ENCODE measurements at places on chromosomes 7 and 10.
A peak's percentile ranks its signal among the peaks of the same experiment; 100 is the strongest.

DNA sequence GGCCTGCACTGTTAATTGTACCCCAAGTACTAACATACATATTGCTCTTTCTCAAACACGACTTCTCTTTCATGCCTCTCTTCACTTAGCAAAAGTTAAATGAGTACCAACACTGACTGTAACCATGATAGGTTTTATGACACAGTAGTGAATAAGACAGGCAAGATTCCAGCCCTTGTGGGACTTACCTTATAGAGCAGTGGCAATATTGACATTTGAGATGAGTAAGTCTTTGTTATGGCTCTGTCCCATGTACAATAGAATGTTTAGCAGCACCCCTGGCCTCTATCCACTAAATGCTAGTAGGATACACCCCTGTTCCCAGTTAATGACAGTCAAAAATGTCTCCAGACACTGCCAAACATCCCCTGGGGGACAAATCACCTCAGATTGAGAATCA, 11.9 kb upstream of the COL1A2 start:
- DNase-seq = no peak

GRCh38 chr7:100649826-100650565, 6.3 kb downstream of the ACTL6B start:
- no peak for DNase-seq

DNA sequence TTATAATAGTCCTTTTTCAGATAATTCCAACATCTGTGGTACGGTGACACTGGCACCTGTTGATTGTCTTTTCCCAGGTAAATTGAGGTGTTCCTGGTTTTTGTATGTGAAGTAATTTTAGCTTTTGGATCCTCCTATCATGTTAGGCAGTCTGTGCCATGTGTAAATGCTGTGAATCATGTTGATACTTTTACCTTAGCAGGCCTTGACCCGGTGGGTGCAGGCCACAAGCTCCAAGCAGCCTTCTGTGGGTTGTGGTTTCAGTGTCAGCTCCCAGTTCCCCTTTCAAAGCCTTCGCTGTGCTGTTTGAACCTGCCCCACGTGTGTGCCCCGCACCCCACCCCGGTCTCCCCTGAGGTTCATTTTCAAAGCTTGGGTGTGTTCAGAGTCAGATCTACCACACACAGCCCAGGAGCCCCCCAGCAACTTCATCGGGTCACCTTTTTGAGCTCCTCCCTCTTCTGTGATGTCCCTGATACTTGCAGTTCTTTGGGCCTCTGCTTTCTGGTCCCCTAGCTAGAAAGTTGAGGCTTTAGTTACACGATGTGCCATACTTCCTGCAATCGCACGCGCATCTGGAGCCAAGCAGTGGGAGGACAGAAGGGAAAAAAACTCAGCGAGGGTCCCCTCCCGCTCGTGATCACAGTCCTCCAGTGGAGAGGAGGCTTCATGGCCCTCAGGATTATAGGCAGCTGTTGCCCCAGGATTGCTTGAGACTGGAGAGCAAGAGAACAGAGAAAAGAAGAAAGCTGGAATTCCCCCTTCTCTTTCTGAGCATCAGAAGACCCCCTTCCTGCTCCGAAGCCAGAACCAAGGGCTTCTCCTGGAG, 8.7 kb upstream of the BHLHA15 start:
- DNase-seq = peak; percentile 16

DNA sequence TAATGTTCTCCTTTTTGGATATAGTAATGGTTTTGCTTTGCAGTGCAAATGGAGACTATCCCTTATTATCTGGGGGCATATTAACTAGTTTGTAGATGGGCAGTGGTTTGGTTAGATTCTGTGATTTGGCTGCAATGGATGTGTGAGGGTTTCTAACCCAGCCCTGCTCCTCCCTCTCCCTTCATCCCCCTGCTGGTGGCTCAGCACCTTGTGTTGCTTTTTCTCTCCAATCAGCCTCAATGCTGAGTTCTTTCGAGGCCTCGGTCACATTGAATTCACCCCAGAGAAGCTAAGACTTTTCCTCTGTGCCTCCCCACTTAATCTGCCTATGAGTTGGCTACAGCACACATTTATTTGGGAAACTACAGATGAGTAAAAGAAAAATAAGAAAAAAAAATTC, 120.0 kb downstream of the MALRD1 start:
- no peak for DNase-seq

DNA sequence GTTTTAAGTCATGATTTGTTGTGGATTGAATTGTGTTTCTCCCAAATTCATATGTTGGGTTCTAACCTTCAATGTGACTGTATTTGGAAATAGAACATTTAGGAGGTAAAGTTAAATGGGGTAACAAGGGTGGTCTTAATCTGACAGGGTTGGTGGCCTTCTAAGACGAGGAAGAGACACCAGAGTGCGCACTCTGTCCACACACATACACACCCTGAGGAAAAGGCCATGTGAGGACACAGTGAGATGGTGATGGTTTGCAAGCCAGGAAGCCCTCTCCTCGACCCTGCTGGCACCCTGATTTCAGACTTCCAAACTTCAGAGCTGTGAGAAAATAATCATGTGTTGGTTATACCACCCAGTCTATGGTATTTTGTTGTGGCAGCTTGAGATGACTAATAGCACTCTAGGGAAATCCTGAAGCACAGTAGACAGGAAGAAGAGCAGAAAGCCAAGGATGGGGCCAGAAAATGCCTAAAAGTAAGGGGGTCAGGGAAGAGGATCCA, 28.0 kb upstream of the SEM1 start:
- no peak for DNase-seq

DNA sequence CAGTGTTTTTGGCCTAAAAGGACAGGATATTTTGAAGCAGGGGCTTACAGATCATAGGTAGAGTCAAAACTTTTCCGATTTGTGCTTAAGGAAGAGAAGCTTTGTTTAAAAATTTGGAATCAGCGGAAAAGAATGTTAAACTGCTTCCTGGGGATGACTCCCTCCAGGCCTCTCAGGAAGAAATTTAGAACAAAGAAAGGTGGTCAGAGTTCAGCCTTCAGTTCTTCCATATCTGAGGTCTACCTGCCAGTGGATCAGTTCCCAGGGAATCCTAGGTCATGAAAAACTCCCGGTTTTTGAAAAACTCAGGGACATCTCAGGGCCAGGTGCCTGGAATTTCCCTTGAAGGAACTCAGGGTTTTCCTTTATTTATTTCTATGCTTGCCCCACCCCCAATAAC, 100.3 kb downstream of the MCU start:
- DNase-seq = no peak

GRCh38 chr7:40541336-40541735, 406.5 kb downstream of the SUGCT start:
- no peak for DNase-seq

GRCh38 chr10:124345521-124345920, 73.2 kb downstream of the OAT start:
- DNase-seq = no peak

DNA sequence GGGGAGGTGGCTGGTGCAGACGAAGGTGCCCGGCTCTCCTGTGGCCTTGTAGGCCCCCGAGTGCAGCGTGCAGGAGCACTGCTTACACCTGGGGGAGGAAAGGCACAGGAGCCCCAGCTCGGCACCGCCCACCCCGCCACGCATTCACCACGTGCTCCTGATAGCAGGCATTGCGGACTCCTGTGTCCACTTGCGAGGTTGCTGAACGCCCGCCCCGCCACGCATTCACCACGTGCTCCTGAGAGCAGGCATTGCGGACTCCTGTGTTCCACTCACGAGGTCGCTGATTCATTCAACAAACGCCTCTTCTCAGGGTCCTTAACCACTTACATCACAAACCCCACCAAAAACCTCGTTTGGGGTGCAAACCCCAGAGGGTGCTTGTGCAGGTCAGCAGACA, 13.9 kb downstream of the MICALL2 start:
- no peak for DNase-seq

DNA sequence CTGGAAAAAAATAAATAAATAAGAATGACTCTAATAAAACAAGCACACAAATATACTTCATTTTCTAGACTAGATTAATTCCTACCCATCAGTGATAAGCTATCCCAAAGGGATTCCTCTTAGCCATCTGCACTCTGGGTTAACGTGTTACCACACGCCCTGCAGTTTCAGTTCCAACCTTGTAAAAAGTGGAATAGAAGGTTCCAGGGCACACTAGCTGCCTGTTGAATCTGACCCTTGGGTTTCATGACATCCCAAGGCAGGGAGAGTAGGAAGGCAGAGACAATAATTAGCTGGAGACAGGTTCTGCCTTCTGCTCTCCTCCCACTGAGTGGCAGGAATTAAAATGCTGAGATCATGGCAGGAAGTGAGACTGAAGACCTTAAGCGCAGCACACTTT, 33.5 kb downstream of the SLC37A3 start:
- DNase-seq = no peak

DNA sequence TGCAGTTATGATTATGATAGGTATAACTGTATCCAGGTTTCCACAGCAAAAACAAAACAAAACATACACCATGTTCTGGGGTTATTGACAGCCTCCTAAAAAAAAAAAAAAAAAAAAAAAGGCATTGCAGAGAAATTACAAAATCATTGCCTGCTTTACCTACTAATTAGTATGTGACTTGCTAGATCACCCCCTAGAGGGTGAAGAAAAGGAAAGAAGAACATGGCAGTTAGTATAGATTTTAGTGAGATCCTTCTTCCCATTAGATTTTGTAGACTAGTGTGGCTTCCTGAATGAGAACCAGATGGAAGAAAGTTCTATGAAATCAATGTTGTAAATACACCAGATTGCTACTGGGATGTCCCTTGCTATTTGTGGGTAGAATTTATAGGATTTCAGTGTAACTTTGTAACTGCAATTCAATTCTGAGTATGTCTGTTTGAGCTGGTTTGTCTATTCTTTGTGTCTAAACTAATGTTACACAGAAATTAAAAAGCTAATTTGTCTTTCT, 24.0 kb upstream of the AGBL3 start:
- DNase-seq = no peak

GRCh38 chr7:133275008-133275407, 22.1 kb downstream of the EXOC4 start:
- no peak for DNase-seq

DNA sequence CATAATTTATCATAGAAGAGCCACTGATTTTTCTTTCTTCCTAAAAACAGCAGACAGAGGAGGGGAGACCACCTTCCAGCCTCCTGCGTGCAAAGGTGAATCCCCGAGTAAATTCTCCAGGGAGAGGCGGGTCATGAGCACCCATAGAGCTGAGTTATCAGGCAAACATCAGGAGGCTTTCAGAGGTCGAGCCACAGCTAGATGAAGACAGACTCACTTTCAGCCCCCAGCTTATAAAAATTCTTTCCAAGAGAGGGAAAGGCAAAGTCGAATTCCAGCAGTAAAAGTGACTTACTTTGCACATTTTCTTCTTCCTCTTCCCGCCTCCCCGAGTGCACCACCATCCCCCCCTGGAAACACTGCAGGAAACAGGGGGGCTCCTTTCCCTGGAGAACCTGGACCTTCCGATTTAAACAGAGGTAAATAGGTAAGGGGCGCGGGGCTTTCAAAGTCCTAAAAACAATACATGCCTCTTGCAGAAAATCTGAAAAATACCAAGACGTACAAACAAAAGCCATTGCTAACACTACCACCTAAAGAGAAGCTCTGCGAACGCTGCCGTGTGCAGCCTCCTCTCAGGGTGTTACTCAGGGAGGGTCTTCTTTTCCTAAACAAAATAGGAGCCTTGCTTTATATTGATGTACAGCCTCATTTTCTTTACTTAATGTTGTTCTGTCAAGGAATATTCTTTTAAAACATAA, 163.8 kb downstream of the SVIL start:
- no peak for DNase-seq

GRCh38 chr10:23158370-23158769, 33.7 kb upstream of the PTF1A start:
- DNase-seq = peak; percentile 9

DNA sequence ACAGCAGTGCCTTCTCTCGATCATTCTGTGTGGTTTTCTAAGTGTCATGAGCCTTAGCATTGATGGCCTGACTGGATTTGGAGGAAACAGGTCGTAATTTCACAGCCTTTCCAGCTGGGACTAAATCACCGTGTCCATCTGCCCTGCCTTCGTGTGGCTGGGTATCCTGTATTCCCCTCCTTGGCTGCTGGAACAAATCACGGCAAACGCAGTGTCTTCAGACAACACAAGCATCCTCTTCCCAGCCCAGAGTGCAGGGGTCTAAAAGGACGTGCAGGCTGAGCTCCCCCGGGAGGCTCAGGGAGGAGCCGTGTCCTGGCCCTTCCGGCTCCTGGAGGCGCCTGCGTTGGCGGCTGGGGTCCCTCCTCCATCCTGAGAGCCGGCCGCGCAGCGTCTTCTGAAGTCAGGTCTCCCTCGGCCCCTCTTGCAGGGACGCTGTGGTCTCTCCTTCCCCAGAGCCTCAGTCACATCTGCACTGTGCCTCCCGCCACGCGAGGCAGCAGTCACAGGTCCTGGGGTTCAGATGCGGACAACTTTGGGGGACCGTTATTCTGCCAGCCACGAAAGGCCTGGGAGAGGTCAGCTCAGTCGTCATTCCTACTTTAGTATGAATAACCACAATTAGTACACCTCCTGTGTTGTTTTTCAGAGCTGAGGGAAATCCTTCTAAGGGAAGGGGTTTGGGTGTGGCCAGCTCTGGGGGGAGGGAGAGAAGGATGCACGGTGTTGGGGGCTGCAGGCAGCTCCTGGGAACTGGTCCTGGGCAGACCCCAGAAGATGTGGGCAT, 41.1 kb downstream of the FAM20C start:
- DNase-seq = no peak

DNA sequence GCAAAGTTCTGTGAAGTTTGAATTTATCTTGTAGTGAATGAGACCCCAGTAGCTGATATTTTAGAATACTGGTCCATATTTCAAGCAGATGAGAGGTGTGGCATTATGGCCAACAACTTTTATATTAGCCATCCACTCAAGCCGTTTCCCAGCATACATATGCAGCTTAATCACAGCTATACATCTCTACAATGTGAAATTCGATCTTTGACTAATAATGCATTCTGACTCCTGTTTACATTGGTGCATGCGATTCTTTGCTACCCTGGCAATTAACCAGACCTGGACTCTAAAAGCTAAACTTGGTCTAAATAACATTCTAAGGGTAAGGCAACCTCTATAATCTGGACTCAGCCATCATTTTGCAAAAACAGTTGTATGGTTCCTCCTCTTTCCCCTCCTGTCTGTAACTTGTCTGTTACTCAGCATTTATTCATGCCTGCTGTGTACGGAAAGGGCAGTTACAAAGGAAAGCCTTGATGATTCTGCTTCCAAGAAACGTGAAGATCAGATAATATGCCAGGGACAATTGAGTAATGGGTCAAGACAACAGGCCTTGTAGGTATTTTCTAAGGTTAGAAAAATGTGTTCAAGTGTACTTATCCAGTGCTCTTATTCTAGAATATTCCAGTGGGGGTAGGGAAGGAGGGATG, 50.6 kb downstream of the PNLIPRP2 start:
- DNase-seq = no peak

- DNase-seq = no peak
These were observed 51.3 kb upstream of the FAM180A start for GRCh38 chr7:135799881-135800280.

GRCh38 chr10:42422911-42423310, 215.5 kb downstream of the ZNF33B start:
- no peak for DNase-seq
